T-helper 1 cell (primary cell): ENCODE measurements at places on chromosomes 7 and 10.

- no peak for DNase-seq
Observed at GRCh38 chr10:25014579-25014978, 1.4 kb downstream of the ENKUR start.

DNA sequence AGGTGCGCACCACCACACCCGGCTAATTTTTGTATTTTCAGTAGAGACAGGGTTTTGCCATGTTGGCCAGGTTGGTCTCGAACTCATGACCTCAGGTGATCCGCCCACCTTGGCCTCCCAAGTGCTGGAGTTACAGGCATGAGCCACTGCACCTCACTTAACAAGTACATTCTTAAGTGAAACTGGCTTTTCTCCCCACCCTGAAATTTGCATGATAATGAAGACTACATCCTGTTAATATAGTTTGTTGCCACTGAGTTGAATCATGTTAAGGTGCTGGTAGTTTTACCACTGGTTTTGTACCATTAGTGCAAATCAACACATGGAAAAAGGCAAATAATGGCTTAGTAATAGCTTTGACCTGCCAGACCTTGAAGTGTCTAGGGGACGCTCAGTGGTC, 62.2 kb downstream of the MPLKIP start:
- DNase-seq, result no peak

- no peak for DNase-seq
Observed at GRCh38 chr7:144027070-144027469, 21.7 kb upstream of the OR2A5 start.

DNA sequence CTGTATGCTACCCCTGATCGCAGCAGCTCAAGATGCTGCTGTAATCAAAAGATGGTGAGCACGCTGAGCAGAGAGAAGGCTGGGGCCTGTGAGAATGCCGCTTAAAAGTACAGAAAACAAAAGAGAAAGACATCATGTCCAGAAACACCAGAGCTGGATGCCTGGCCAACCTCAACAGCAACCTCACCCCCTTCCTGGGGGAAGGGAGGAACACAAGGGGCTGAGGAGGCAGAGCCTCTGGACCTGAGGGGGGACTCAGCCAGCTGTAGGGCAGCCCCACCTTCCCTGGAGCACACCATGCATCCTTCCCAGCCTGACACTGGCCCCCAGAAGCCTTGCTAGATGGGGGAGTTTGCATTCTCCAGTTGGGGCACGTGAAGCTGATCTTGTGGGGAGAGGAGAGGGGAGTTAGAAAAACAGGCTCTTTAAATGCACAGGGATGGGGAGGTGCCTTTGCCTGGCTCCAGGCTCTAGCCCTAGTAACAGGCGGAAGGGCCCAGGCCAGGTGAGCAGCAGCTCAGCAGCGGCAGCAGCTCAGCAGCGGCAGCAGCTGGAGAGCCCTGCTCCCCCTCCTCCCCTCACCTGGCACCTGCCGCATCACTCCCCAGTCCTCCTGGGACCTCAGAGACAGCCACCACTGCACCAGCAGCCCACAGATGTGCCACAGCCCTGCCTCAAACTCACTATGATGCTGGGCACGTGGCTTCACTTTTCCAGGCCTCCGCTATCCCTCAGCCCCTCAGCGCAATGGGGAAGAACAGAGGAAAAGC, 156.3 kb downstream of the NEURL1 start:
- no peak for DNase-seq

DNA sequence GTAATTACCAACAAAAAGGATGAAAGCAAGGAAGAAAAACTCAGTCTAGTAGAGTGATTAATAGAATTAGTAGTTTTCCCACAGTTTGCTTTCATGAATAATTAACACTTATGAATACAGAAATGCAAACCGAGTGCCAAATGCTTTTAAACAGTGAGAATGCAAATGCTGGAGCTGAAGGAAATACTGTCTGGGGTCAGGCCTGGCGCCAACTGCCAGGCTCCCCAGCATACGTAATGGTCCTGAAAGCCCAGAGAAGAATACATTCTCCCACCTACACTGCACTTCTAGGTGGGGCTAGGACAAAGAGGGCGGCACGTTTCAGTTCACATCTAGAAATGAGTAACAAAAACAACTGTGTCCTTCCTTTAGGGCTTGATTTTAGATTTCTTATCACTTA, 30.0 kb downstream of the GLUD1 start:
- DNase-seq, result no peak

DNA sequence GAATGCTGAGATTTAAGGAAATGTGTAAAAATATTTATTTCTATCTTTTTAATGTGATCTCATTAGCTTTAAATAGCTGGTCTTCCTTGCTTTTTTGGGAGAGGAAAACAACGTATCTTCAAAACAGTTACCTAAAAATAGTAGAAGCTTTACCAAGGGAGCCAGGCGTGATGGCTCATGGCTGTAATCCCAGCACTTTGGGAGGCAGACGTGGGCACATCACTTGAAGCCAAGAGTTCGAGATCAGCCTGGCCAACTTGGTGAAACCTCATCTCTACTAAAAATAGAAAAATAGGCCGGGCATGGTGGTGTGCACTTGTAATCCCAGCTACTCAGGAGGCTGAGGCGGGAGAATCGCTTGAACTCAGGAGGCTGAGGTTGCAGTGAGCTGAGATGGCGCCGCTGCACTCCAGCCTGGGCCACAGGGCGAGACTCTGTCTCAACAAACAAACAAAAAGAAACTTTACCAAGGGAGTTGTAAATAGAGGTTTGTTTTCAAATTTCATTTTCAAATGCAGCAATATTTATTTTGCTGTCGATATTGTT, 48.4 kb upstream of the ITGB1 start:
- DNase-seq, result no peak

DNA sequence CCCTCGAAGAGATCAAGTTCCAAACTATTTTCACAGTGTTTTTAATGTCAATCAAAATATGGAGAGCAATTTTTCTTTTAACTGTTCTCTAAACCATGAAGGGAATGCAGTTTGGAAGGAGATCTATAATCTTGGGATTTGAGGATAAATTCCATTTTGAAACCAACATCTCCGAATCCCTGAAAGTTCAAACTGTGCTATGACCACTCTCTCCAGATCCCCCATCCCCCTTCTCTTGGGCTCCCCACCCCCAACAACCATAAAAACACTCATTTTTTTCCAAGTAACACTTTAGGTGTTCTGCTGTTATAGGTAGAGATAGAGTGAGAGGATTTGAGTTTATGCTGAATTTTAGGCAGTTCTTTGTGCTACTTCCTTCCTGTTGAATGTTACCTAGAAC, 1.7 kb downstream of the CALD1 start:
- no peak for DNase-seq

- no peak for DNase-seq
Observed at GRCh38 chr7:133822001-133822641, 305.0 kb upstream of the LRGUK start.

GRCh38 chr10:48496105-48496830, 108.6 kb downstream of the ARHGAP22 start:
- no peak for DNase-seq

- no peak for DNase-seq
Observed at GRCh38 chr10:29255104-29255503, 33.8 kb upstream of the LYZL1 start.

GRCh38 chr10:82768040-82768439, 893.0 kb downstream of the NRG3 start:
- no peak for DNase-seq

DNA sequence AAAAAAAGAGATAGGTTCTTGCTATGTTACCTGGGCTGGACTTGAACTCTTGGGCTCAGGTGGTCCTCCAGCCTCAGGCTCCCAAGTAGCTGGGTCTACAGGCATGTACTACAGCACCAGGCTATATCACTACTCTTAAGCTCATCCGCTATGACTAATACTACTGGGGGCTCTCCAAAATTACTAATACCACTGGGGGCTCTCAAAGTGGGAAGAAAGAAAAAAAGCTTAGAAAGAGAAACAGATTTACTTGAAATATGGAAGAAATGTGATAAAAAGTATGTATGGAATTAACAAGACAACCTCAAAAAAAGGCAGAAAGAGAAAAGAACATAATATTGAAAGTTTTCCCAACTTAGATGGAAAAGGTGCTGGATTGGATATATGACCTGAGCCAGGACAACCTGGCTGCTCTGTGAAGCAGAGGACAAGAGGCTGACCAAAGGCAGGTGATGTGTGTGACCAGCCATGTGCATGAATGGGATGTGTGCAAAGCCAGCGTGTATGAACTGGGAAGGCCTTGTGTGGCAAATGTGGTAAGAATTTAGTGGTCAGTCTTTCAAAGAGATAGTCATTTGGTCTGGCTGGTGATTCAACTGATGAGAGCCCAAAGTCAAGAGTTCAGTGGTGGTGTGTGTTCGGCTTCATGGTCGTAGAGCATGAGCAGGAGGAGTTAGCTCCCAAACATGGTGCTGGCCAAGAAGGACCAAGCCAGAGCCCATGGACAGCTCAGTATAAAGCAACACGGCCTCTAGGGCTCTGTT, 232.4 kb upstream of the KLF14 start:
- DNase-seq, result no peak

DNA sequence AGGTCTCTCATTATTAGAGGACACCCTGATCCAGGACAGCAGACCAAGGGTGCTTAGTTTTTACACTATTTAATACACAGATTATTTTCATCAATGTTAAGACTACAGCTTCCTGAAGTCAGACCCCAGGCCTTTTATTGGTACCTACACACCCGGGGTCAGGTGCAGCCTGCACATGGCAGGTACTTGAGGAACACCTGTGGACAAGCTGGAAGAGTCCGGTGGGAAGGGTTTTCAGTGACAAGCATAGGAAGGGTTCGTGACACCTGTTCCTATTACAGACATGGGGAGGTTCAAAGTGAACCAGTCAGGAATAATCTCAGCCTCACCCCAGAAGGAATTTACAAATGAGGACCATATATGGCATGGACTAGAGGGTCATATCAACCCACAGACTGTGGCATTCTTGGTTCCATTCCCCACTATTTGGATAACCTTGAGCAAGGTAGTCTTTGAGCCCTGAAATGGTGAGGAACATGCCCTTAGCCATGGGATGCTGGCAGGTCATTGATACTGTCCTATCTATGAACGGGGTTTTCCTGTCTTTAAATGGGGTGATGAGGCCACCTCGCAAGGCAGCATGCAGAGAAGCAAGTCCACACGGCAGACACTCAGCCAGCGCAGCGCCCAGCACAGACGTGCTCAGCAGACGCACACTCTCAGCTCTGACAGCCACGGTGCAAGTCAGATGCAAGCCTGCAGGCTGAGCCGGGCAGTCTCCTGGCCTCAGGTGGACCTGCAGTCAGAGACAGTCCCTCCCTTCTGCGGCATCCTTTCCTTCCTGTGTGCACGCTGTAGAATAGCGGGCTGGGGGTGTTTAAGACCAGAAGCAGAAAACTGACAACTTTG, 624.9 kb downstream of the PTPRN2 start:
- no peak for DNase-seq

GRCh38 chr10:17425584-17426262, 28.7 kb downstream of the ST8SIA6 start:
- DNase-seq, result no peak

DNA sequence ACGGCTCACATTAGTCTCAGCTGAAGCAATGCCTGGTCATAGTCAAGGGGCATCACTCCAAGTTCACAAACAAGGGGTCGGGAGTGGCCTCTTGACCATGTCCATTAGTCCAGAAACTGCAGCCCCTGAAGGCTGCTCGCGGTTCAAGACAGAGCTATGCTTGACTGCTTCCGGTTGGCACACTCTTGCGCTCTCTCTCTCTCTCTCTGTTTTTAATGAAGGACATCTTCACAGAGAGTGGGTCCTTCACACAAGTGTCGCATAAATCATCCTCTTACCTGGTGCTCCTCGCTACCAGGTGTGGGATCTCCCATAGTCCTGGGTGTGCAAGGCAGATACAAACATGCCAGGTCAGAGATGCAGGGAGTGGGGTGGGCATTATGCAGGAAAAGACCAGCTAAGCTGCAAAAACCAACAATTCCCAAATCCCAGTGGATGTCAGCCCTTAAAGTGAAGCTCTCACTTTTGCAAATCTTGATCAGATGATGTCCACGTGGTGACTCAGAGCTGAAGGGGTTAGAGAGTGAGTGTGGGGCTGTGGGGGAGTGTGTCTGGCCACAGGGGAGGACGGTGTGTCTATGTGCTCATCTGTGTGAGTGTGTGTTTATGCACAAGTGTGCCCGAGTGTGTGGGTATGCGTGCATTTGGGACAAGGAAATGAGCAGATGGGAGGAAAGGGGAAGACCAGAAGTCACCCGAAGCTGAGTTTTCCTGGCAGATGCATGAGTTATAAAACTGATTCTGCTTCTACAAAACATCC, 83.7 kb upstream of the PPP2R2D start:
- no peak for DNase-seq

GRCh38 chr7:95373323-95373722, 22.9 kb downstream of the PON3 start:
- DNase-seq, result no peak

DNA sequence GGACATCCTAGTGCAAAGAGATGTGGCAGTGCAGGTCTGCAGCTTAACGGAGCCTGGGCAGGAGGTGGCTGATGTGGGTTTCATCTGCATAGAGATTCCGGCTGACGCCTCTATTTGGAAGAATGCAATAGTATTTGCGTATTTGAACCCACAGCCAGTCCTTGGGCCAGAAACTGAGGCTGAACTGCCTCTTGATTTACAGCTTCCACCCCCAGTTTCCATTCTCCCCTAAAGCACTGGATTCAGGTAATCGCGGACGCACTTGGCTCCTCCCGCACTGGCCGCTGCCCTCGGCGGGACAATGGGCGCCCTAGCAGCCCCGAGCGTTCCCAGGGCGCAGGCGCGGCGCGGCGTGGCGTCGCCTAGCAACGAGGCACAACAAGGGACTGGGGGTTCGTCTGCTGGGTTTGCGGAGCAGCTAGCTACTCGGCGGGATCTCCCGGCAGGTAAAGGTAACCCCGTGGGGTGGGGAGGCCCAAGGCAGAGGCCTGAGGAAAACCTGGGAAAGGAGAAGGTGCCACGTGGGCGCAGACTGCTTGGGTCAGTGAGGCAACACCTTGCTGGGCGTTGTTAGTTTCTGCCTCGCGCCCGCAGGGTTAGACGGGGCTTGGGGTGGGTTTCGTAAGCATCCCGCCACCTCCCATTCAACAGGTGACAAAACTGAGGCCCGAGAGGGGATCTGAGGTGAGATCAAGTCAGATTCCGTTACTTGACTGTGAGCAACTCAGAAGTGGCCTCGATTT, at the start of gene ARMC3:
ARMC3 (plus strand) TSS at position 393 of the 743 bp plus-strand sequence. CDS start 3,944 bp downstream, outside the sequence.
- peak; percentile 38 for DNase-seq

DNA sequence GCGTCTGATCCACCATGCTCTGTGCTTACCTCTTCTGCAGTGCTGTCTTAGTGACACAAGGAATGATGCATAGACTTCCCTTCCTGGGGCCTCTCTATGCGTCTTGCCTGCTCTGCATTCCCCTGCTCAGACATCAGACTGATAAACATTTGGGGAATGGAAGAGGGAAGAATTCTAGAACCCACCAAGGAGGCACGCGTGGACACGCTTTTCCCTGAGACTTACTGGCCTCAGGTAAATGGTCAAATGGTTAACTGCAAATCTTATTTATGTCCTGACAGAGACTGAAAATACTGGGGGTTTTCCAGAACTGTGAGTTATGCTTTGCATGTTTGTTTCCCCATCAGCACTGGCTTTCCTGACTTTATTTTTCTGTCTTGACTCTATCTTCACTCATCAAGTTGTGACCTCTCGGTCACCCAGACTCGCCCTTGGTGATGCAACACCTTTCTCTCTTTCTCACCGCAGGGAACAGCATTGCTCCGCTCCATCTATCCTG, 285.9 kb upstream of the FZD8 start:
- no peak for DNase-seq
